ENCODE measurements at places on chromosomes 2 and 18.

DNA sequence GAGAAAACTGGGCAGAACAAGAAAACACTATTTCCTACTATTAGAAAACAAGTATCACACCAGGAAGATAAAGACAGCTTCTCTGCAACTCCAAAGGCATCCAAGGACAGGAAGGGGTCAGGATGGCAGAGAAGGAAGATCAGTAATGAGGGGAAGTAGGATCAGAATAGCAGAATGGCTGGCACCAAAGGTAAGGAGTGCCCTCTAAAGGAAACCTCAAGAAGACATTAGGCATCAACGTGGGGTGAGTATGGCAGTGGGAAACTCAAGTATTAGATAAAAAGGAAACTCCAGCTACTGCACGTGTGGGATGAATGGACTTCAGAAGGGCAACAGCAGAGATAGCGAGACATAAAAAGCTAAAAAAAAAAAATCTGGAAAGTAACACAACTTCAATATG, 25.9 kb downstream of the HDLBP start:
- DNase-seq, result no peak

DNA sequence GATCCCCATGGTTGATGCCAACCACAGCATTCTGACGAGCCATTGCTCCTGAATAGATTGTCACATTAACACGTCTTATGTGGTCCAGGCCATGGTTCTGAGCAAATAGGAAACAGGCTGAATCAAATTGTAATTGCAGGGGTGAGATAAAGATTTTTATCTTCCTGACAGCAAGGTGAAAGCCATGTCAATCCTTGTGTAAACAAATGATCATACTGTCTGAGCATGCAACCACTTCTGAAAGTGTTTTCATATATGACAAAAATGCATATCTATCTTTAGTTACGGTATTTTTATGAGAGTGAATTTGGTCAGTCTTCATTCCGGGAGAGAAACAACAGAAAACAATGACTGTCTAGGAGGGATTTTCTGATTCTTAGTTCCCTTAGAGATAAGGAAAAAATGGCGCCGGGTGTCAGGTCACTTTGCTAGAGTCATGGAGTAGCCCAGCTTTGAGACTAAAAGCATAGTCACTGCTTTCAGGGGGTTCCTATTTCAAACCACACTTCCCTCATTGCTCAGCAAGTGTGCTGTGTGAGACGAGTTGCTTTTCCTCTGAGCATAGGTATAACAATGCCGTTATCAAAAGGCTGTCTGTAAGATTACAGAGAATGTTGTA, 958.9 kb downstream of the DCDC2C start:
- no peak for DNase-seq

DNA sequence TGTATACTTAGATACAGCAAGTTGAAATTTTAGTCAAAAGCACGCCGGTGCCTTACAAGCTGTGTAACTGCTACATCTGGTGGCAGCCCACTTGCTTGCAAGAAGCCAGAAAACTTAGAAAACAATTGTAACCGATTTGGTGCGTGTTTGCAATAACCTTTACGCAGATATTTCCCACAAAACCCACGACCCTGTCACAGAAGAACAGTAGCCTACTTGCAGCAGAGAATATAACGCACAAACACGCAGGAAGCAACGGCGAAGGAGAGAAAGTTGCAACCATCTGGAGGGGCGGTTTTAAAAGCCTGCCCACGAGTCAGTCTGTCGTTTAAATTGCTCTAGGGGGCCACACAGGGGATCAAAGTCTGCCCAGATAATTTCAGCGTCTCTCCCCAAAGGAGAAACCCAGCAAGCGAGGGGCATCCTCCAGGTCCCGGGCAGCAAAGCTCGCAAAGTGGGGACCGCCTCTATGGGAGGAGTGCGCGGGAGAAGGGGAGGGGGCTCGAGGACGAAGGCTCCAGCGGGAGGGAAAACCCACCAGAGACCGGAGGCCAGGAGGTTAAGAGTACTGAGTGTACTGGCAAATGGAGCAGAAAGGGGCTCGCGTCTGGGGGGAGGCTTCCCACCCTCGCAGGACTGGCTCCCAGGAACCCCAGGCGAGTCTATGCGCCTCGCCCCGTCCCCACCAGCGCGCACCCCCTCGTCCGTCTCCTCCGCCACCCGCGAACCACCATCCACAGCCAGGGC, 1.1 kb downstream of the TLK1 start:
- no peak for DNase-seq

DNA sequence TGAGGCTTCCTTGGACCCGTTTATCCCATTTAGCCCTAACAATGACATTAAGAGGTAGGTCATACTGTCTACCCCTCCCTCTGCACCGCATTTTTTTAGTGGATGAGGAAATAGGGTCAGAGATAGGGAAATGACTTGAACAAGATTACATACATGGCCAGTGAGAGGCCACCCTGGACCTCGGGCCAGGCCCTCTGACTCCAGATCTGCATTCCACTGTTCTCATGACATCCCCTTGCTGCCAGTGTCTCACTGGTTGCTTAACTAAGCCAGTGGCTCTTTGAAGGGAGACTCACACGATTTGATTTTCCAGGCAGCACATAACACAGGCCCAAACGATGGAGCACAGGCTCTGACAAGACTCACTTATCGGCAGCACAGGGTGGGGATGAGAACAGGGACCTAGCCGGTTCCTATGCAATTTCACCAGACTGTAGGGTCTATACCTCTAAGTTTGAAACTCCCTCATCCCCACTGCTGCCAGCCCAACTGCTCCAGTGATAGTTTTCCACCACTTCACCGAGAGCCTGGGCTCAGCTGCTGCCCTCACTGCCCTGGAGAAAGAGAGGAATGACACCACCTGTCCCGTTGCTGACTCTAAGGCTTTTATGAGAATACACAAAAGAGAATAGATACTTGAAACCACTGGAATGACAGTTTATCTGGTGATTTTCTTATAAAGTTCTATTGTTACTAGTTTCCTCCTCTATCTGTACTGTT, 82.5 kb downstream of the TMEM247 start:
- DNase-seq, result no peak

DNA sequence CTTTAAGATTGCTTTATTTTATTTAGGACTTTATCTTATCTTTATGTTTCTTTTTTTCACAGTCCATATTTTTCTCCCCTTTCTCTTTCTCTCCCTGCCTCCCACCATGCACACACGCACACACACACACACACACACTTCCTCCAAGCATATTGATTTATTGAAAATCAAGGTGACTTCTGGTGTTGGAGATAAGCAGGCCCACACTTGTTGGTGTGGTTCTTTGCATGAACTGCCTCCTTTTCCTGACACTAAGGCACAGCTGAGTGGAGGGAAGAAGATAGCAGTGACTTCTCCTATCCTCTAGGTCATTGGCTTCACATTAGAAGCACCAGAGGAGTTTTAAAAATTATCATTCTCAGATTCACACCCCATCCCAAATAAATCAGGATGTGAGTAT, 18.0 kb downstream of the TBR1 start:
- DNase-seq, result no peak

DNA sequence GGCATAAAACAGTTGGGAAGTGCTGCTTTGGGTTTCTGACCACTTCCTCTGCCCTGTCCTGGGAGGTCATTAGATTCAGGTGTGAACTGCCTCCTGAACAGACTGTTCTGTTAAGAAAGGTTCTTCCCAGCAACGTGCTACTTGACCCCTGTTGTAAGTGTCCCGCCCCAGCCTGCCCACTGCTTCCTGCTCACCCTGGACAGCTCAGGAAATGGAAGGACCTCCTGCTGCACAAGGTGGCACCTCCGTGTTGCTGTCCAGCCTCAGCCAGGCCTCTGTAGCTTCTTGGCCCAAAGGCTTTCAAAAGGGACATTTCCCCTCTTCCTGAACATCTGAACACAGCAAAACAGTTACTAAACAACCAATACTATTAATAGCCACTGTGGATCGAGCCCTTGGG, 5.3 kb downstream of the TOGARAM2 start:
- DNase-seq, result no peak

DNA sequence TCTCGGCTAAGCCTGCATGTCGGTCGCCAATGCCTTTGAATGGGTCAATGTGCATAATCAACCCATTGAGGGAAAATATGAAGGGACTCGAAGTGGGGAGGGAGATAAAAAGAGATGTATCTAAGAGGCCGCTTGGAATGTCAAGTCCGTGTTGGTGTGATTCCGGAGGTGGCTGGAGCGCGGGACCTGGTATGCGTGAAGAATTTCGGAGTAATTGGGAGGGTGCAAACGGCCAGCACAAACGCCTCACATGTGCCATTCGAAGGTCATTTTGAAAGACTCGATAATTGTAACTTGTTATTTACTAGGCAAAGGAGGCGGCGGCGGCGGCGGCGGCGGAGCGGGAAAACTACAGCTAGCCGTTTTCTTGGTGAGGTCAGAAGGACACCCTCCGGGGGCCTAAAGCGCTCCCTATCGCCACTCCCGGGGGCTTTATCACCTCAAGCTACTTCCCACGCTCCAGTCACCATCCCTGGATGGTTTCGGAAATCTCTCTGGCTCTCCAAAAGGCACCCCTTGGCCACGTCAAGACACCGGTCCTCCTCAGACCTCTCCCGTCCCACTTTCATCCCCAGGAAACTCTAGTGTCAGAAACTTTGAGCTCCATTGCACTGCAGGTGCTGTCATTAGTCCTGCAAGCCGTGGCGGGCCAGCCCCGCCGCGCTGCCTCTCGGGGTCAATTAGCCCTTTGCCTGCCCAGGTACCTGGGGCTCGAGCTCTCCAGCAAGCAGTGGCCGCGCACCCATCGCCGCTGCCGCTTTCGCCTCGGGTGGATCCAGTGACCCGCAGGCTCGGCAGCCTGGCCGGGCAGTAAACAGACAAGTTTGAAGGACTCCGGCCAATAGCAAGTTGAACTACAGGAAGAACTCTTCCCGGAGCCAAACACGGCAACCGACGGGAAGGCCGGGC, 1.5 kb downstream of the ERBB4 start:
- no peak for DNase-seq

DNA sequence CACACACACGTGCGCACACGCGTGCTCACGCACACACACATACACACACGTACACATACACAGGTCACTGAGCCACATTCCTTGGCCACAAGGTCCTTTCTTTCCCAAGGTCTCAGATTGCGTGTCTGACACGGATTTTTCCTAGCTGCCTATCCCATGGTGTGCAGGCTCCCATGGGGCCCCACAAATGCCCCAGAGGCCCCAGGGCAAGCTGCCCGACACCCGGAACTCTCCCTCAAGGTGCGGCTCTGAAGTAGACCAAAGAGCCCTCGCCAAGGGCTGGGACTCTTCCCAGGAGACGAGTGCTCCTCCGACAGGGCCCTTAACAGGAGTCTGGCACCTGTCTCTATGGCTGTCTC, 46.7 kb downstream of the SDC1 start:
- DNase-seq, result no peak

GRCh38 chr2:43430489-43430888, 165.3 kb downstream of the THADA start:
- no peak for DNase-seq

DNA sequence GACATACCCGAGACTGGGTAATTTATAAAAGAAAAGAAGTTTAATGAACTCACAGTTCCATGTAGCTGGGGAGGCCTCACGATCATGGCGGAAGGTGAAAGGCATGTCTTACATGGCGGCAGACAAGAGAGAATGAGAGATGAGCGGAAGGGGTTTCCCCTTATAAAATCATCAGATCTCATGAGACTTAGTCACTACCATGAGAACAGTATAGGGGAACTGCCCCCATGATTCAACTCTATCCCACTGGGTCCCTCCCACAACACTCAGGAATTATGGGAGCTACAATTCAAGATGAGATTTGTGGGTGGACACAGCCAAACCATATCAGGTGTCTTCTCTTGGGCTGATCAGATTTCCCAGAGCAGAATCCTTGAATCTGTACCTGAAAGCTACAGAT, 617.3 kb upstream of the ID2 start:
- no peak for DNase-seq

DNA sequence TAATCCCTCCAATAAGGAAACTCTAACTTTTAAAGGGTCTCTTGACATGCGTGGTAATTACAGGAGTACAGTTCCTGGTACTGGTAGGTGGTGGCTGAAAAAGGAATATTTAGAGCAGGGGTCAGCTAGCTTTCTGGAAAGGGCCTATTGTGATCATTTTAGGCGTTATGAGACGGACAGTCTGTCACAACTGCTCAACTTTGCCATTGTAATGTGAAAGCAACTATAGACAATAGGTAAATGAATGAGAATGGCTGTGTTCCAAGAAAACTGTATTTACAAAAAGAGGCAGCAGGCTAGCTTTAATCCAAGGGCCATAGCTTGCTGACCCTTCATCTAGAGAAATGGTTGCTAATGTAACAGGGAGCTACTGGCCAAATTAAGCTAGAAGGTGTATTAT, 177.7 kb upstream of the LRRTM1 start:
- no peak for DNase-seq

- no peak for DNase-seq
These were observed 31.2 kb downstream of the C1D start for GRCh38 chr2:68031542-68032160.

DNA sequence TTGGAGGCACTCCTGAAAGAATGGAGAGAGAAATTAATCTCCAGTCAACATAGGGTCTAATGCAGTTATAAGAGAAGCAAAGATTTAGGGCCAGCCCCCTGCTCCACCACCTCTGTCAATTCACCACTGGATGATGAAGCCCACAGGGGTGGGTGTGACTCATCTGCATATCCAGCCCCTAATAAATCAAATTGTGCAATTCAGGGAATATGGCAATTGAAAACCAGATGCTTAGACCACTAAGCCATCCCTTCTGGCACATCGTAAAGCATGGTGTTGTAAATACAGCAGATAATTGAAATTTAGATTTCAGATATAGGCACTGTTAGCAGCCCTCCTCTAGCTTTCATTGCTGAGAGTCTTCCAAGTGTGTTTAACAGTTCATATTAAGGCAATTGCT, 541.4 kb downstream of the PARD3B start:
- no peak for DNase-seq

DNA sequence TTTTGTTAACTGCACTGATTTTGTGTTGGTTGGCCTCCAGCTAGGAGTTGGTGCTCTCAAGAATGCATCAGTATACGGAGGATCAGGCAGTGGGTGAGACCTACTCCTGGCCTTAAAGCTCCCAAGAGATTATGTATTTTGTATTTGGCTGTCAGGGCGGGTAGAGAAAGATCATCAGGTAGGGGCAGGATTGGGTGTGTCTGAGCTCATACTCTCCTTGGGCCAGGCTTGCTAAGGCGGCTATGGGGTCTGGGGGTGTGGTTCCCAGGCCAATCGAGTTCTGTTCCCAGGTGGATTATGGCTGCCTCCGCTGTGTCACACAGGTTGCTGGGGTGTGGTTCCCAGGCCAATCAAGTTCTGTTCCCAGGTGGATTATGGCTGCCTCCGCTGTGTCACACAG, 28.9 kb upstream of the IL1RN start:
- DNase-seq, result no peak

DNA sequence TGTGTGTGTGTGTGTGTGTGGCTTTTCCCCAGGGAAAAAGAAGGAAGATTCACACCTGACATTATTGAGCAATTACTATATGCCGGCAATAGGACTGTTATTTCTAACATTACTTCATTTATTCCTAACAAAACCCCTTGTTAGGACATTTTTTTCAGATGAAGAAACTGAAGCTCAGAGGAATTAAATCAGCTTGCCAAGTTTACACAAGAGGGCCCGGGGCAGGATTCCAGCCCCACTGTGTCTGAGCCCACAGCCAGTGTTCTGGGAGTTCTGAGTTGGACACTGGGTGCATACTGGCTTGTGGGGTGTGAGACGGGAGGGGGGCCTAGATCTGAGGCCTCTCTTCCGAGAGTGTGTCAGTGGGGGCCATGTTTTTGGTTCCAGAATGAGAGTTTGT, 9.9 kb downstream of the TOGARAM2 start:
- no peak for DNase-seq

Data from GOT3 (cell line).